Activated naive CD8-positive, alpha-beta T cell treated with anti-CD3 and anti-CD28 coated beads, Interleukin-2, amount 10 ng/mL, durations not matched to agents 7 days and 5 days (primary cell): ENCODE measurements at places on chromosomes 2 and 18.

GRCh38 chr18:23585007-23585871 lies 1.1 kb downstream of the NPC1 start:
- DNase-seq = no peak

DNA sequence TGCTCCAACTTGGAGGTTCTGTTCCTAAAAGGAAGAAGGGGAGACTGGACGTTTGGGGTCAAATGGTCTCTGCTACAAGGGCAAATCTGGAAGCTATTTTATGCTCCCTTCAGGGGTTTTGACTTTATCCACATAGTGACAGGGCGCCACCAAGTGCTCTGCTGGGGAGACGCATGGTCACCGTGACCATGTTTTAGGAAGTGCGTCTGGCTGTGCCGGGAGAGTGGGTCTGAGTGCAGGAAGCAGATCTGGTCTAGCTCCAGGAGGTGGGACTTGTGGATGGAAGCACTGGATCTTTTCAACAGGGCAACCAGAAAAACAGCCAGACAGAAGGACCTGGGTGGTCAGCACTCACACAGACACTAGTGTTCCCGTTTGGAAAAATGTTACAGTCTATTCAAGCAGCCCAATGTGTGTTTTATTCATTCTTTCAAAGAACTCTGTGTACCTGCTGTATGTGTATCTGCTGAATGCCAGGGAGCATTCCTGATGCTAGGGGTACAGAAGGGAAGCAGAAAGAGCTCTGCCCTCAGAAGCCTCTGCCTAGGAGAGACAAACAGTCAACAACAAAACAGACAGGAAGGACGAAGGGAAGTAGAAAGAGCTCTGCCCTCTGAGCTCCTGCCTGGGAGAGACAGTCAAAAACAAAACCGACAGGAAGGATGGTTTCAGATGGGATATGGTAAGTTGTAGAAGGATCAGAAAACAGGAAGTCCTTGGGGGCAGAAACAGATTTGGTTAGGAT lies 14.3 kb downstream of the IMPA2 start:
- DNase-seq = peak; percentile 60

DNA sequence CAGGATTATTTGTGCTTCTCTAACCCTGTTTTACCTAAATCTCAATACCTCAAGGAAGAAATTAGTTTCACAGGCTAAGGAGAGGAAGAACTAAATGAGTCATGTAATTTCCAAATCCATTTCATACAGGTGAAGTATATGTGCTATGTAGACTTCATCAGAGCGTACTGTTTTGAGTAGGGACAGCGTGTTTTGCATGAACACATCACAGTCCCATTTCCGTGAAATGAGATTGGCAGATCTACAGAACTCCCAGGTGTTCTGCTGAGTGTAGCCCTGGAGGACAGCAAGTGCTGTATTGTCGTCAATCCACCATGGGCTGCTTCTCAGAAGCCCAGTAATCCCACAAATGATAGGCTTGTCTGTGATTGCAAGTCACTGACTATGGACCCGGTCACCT lies 97.7 kb downstream of the XRCC5 start:
- no peak for DNase-seq

- no peak for DNase-seq
Measured at GRCh38 chr2:213306316-213306942, 22.2 kb downstream of the SPAG16 start.

DNA sequence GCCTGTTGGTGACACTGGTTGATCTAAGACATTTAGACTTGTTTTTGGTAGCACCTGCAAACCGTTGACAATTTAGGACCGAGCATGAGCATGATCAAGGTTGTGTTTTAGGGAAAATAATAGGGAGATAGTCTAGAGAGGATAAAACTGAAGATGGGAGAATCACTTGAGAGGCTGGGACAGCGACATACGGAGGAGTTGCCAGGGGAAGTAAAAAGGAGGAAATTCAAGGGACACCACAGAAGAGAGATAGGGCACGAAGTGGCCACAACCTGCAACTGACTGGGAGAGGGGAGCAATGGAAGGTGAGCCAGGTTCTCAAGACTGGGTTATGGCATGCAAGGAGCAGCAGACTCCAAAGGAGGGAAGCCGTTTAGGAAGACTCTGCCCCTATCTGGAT lies 1.4 kb upstream of the ATP8B1 start:
- DNase-seq = no peak

DNA sequence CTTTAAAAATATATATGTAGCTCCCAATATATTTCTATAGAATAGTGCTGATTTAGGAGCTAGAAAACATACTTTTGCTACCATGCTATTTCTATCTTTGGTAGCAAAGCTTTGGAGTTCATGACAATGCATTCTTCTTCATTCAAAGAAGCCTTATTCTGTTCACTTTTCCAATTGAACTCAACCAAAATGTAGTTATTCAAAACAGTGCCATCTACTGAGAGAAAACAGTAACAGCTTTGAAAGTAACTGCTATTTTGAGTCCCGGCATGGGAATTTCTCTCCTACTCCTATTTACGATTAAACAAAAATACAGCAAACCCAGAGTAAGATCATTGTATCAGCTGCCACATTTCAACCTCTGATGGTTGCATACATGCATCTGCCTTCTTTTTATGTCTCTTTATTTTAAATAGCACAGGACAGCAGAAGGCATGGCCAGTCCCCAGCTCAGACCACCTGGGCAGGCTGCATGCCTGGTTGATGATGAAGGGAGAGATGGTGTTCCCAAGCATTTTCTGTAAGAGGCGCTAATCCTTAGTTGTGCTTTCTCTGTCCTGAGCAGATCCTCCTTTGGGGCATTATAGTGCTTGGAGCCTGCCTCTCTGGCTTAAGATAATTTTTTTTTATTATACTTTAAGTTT lies 69.7 kb upstream of the SULT1C3 start:
- no peak for DNase-seq
